H54 (cell line): ENCODE measurements at places on chromosomes 5 and 9.

GRCh38 chr9:123327697-123328100 is 28.3 kb upstream of the CRB2 start:
- no peak for DNase-seq

- DNase-seq: peak; percentile 27
Measured at GRCh38 chr9:6567140-6567591, 78.4 kb downstream of the GLDC start.

DNA sequence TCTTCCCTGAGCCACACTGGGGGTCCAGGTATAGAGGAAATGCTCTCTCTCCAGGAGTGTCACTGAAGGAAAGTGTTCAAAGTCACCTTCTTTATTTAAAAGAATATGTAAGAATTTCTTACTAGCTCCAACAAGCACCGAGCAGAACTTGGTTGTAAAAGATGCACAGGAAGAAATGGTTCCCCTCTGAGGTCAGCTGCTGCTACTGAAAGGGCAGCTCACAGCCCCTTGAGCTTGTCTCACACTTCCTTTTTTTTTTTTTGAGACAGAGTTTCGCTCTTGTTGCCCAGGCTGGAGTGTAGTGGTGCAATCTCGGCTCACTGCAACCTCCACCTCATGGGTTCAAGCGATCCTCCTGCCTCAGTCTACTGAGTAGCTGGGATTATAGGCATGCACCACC is 77.2 kb downstream of the PRRT1B start:
- no peak for DNase-seq

DNA sequence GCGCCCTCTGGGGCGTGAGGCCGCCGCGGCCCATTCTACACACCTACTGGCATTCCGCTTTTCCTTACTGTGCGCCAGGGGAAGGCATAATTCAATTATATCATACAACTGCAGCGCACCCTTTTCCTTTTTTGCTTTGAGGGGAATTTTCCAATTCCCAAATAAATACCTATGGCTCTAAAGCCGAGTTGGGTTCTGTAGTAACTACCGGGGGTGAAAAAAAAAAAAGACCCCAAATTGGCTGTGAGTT is 34.1 kb upstream of the NFIB start:
- no peak for DNase-seq

- DNase-seq: peak; percentile 60
Measured at GRCh38 chr9:70110194-70111041, 66.8 kb downstream of the MAMDC2 start.

GRCh38 chr9:104872656-104873488 is 55.1 kb downstream of the ABCA1 start:
- peak; percentile 95 for DNase-seq

DNA sequence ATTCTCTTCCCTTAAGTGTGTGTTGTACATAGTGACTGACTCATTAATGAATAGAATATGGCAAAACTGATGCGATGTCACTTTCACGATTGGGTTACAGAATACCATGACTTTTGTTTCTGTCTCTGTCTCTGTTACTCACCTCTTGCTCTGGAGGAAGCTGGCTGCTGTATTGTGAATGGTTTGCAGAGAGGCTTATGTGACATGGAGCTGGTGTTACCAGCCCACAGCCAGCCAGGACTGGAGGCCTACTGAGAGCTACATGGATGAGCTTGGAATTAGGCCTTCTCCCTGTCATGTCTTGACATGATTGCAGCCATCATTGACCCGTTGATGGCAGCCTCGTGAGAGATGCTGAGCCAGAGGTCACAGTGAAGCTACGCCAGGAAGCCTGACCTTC is 161.9 kb downstream of the TAF11L14 start:
- DNase-seq: no peak

GRCh38 chr9:19965336-19965735 is 176.5 kb upstream of the SLC24A2 start:
- no peak for DNase-seq

- DNase-seq: no peak
Measured at GRCh38 chr5:155222393-155222792, 208.8 kb downstream of the KIF4B start.

GRCh38 chr5:172575816-172576545 is 65.1 kb upstream of the NEURL1B start:
- DNase-seq: no peak

DNA sequence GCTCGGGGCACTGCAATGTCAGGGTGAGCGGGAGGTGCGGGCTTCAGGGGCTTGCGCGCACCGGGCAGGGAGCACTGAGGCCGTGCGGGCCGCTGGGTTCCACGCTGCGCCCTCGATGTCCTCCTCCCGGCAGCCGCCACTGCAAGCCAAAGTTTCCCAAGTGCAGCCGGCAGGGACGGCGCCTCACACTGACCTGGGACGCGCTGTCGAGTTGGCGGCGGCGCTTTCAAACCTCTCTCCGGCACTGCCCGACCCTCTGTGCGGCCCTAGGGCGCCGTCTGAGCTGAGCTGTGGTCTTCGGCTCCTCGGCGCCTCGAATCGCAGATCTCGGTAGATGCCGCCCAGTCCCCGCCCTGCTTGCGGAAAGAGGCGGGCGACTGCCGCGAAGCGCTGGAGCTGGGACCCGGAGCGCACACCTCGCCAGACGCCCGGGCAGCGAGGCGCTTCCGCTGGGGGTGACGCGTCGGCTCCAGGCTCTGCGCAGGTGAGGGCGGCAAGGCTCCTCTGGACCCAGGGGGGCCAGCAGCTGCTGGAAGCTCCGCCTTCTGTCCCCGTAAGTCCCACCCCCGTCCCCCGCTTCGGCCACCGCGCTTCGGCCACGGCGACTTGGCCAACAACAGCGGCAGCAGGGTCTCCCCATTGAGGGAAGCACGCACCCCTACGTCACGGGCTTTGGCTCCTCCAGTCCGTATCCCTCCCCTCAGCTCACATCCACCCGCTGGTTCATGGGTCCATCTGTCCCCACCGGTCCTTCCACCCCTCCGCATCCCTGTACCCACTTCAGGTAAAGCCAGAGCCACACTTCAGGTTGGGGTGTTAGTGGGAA is at the start of gene ANKRD34B:
Gene ANKRD34B (minus strand): TSS at position 320 of the 826 bp plus-strand sequence. CDS start 10,261 bp downstream, outside the sequence.
- DNase-seq: no peak

GRCh38 chr5:114265432-114266060 is 96.3 kb upstream of the KCNN2 start:
- no peak for DNase-seq

GRCh38 chr9:80615964-80616363 is 1044.2 kb downstream of the TLE4 start:
- DNase-seq: no peak

DNA sequence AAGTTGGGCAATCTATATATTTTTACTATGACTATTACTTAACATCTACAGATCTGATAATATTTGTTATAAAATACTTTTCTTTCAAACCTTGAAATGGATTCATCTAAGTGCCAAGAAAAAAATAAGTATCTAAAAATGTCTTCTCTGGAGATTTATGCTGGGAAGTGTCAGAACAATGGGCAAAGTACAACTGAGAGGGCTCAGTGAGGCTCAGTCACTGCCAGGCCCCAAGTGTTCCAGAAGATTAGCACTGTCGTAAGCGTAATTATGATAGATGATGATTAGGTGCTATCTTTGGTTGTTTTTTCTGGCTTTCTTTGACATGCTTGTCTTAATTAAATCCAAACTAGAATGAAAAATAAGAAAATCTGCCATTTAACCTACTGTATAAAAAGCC is 72.2 kb upstream of the ADAMTS19 start:
- no peak for DNase-seq

DNA sequence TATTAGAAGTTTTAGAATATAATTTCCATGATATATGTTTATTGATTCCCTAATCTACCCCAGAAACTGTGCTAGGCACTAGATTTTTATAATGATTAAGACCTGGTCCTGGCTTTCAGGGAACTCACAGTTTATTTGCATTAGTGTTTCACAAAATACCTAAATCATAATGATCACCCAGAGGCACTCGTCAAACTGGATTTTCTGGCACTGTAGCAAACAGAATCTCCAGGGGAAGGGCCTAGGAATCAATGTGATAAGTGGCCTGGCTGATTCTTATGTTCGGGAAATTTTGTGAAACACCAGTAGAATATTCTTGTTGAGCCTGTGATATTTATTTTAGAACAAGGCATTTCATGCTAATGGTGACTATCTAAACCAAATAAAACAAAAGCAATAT is 37.4 kb upstream of the SRP19 start:
- DNase-seq: no peak

GRCh38 chr9:136910901-136911245 is 24.6 kb downstream of the TRAF2 start:
- no peak for DNase-seq
